ENCODE measurements at places on chromosomes 5 and 9.

- no peak for DNase-seq
These were observed 18.7 kb upstream of the RHOBTB3 start for GRCh38 chr5:95712347-95712958.

- DNase-seq, result no peak
These were observed 9.5 kb upstream of the HAND1 start for GRCh38 chr5:154487541-154487940.

DNA sequence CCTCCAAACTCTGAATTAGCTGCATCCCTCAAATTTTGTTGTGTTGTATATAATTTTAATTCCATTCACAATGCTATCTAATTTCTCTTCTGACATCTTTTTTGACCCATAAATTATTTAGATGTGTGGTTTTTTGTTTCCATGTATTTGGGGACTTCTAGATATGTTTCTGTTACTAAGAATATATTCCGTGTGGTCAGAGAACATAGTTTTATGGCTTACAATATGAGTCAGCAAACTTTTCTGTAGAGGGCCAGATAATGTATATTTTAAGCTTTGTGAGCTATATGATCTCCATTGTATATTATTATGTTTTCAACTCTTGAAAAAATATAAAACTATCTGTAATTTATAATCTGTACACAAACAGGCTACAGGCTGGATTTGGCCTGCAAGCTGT is 33.4 kb downstream of the MVB12B start:
- no peak for DNase-seq

- no peak for DNase-seq
These were observed 3.5 kb downstream of the MRPL41 start for GRCh38 chr9:137555179-137555578.

DNA sequence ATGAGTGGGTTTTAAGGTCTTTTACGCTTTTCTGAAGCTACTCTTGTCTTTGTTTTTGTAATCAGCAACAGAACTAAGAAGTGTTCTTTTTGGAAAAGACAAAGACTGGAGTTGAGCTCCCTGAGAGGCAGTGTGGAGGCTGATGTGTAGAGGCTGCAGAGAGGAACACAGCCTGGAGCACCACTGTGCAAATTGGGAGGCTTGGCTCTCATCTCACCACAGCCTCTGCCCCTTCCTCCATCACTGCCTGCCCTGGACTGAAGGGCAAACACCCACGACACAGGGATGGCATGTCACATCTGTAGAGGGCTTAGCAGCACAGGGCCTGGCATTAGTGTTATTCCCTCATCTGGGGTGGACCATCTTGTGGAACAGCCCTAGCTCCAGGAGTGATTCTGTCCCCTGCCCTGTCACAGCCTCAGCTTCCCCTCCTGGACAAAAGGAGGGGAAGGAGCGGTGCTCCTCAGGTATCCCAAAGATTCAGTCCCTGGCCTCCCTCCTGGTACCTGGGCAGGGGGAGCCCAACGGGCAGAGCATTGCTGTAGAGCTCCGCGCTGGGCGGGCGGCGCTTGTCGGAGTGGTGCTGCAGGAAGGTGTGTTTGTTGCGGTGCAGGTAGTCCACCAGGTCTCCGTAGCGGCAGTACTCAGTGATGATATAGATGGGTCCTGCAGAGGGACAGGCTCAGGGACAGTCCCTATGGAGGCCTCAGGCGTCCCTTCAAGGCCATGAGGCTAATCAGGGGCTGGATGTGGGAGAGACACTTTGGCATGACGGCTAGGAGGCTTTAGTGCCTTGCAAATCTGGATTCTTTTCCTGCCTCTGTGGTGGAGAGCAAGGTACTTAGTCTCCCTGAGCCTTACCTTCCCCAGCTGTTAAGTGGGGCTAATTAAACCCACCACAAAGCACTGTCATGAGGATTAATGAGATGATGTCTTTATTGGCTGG is 32.8 kb downstream of the PDGFRB start:
- no peak for DNase-seq

- DNase-seq, result no peak
These were observed 157.6 kb downstream of the TTC39B start for GRCh38 chr9:15149450-15149849.

- no peak for DNase-seq
These were observed 109.4 kb downstream of the FEM1C start for GRCh38 chr5:115435065-115435777.

GRCh38 chr9:18451406-18451805 is 22.5 kb upstream of the ADAMTSL1 start:
- DNase-seq, result no peak

DNA sequence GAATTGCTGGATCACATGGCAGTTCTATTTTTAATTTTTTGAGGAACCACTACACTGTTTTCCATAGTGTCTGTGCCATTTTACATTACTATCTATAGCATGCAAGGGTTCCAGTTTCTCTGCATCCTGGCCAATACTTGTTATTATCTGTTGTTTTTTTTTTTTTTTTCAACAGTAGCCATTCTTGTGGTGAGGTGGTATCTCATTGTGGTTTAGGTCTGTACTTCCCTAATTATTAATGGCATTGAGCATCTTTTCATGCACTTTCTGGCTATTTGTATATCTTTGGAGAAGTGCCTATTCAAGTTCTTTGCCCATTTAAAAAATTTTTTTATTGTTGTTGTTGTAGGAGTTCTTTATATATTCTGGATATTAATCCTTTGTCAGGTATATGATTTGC is 97.7 kb downstream of the GDNF start:
- no peak for DNase-seq

- no peak for DNase-seq
These were observed 181.4 kb upstream of the TRPM3 start for GRCh38 chr9:71302776-71303175.

GRCh38 chr9:113734826-113735225 is 141.3 kb upstream of the ZNF618 start:
- no peak for DNase-seq

DNA sequence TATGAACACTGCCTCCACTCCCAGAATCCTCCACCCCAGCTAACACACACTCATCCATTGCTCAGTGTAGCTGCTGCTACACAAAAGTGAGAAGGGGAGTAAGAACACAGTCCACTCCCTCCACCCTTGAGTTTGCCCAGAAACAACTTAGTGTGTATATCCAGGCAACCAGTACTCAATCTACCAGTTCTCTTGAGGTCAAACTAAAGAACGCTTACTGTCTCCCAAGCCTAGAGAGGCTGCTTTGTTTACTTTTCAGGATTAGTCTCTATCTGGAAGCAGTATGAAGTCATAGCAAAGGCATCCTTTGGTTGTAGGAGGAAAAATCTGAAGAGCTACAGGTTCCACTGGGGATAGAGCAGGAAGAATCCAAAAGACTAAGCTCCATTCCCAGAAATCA is 296.3 kb downstream of the KCNN2 start:
- DNase-seq, result no peak

- DNase-seq, result no peak
These were observed 338.3 kb upstream of the KLF4 start for GRCh38 chr9:107827884-107828283.

GRCh38 chr5:80976985-80977384 is 16.8 kb downstream of the RASGRF2 start:
- DNase-seq, result no peak

DNA sequence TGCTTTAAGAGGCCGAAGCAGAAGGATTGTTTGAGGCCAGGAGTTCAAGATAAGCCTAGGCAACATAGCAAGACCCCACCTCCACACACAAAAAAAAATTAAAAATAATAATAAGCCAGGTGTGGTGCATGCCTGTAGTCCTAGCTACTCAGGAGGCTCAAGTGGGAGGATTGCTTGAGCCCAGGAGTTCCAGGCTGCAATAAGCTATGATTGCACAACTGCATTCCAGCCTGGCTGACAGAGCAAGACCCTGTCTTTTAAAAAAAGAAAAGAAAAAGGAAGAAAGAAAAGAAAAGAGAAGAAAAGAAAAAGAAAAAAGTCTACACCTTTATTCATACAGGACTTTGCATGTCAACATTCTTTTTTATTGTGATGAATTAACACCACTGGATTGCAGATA is 2125.8 kb downstream of the MAT2B start:
- DNase-seq, result no peak

DNA sequence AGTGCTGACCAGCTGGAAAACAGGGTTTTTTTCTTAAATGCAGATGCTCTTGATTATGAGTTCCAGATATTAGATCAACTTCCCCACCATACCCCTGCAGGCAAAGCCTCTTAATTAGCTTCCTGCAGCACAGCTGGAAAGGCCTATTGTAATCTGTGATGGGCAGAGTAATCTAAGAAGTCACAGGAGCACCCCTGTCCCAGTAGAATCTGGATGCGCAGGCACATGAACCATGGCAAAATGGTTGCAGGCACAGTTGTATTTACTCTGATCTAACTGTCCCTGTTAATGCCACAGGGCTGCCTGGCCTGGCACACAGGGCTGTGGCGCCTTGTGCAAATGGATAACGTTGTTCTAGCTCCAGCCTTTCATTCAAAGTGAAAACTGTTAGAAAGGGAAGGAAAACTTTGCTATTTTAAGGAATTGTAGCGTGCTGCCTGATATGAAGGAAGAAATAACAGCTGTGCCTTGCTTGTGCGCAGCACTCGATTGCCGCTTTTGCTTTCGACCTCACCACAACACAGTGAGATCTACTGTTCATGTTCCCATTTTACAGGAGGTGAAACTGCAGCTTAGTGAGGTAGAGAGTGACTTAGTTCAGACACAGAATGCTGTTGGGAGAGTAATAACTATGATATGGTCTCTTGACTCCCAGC is 2.3 kb downstream of the TGFBI start:
- no peak for DNase-seq

- DNase-seq, result no peak
These were observed 60.3 kb downstream of the GNA14 start for GRCh38 chr9:77587851-77588250.

GRCh38 chr5:95738072-95738471 is 6.9 kb downstream of the RHOBTB3 start:
- no peak for DNase-seq

- no peak for DNase-seq
These were observed 130.2 kb upstream of the ELL2 start for GRCh38 chr5:96091874-96092273.

- DNase-seq, result no peak
These were observed 462.5 kb upstream of the TYRP1 start for GRCh38 chr9:12230708-12231107.

GRCh38 chr9:76810377-76810957 is 46.2 kb downstream of the PCA3 start:
- no peak for DNase-seq

DNA sequence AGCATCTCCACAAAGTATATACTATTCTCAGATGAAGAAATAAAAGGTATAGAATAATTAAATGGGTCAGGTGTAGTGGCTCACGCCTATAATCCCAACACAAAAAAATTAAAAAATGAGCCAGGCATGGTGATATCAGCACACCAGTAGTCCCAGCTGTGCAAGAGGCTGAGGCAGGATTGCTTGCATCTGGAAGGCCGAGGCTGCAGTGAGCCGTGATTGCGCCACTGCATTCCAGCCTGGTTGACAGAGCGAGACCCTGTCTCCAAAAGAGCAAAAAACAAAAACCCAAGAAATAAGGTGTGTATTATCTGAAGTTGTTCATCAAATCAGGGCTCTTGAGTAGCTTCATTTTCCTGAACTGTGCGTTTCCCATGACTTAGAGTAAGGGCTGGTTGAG is 83.2 kb upstream of the MYO10 start:
- DNase-seq, result no peak

DNA sequence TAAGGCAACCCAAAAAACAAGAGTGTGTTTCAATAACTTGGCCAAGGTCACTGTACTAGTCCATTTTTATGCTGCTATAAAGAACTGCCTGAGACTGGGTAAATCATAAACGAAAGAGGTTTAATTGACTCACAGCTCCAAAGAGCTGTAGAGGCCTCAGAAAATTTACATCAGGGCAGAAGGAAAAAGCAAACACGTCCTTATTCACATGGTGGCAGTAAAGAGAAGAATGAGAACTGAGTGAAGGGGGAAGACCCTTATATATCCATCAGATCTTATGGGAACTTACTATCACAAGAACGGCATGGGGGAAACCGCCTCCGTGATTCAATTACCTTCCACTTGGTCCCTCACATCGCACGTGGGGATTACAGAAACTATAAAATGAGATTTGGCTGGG is 64.3 kb upstream of the CAMK4 start:
- no peak for DNase-seq

- DNase-seq, result no peak
These were observed 68.0 kb upstream of the FTMT start for GRCh38 chr5:121783700-121784099.

DNA sequence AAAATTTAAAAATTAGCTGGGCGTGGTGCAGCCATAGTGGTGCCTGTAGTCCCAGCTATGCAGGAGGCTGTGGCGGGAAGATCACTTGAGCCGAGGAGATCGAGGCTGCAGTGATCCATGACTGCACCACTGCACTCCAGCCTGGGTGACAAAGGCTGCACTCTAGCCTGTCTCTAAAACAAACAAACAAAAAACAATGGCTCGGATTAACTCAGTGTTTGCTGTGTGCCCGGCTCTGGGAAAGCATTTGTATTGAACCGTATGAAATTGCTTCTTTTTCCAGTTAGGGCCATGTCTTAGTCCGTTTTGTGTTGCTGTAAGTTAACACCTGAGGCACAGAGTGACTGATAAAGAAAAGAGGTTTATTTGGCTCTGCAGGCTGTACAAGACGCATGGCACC is 62.6 kb downstream of the CFAP77 start:
- DNase-seq, result no peak

GRCh38 chr9:94018628-94019027 is 63.5 kb upstream of the BARX1 start:
- DNase-seq, result no peak

DNA sequence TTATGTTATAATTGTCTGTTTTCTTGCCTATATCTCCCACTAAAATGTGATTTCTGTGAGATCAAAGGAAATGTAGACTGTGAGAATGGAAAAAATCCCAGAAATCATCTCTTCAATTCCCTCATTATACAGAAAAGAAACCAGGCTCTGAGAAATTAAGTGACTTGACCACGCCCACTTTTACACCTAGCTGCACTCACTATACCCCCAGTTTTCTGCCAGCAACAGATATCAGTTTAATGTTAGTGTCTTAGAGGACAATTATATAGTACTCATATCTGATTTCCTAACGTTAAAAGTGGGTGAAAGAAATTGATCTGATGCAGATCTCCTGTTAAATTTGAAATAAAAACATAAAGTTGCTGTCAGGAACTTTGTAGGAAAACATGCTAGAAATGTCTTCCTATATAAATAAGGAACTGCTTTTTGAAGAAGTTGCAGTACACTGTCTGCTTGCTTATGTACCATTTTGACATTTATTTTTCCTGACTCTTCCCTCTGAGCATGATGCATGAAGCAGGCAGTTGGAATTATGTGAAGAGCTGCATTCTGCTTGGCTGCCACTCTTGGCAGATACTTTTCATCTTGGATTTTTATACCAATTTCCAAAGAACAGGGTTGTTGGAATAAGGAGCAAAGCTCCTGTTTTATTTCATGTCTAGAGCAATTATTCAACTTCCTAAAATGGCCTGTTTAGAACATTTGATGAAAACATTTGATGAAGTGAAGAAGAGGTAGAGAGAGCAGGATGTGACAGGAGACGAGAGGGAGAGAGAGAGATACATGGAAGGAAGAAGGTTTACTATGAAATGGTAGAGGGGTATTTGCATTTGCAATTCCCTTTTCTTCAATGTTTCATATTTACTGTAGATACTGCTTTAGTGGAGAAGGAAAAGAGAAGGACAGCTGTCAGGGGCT is 57.3 kb upstream of the RICTOR start:
- no peak for DNase-seq

- DNase-seq, result no peak
These were observed 33.9 kb upstream of the SEMA4D start for GRCh38 chr9:89531766-89532165.

GRCh38 chr5:135240283-135240633 is 158.8 kb downstream of the MACROH2A1 start:
- DNase-seq, result no peak

Data from effector memory CD4-positive, alpha-beta T cell (primary cell).